Activated T-cell treated with anti-CD3 and anti-CD28 coated beads, Interleukin-2, amount 50 U/mL, for 24 hours (primary cell): ENCODE measurements at places on chromosomes 16 and 17.

DNA sequence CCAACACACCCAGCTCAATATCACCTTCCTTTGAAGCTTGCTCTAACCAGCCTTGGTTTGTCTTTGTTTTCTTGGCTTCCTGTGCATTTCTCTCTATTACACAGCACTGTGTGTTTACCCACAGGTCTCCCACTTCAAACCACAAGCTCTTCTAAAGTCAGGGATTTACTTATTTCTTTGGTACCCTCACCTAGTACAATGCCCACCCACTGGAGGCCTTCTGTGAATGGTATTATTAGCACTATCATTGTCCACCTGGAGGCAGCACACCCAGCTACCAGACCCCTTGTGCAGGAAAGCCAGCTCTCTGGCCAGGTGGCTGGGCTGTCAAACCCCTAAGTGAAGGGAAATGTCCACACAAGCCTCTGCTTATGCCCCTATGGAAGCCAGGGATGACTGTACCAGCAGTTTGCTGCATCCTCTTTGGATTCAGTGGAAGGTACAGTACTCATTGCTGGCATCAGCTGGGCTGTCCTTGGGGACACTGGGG lies 9.4 kb upstream of the TOP2A start:
- no peak overlapping the region for H3K4me3 ChIP-seq
- H3K27me3 ChIP-seq = no peaks in the 10 kb centered on the region
- H3K36me3 ChIP-seq = no peaks in the 10 kb centered on the region
- H3K27ac ChIP-seq = peak overlapping the region; percentile 32
- H3K4me1 ChIP-seq = peaks cover 33% of the 10 kb centered on the region

DNA sequence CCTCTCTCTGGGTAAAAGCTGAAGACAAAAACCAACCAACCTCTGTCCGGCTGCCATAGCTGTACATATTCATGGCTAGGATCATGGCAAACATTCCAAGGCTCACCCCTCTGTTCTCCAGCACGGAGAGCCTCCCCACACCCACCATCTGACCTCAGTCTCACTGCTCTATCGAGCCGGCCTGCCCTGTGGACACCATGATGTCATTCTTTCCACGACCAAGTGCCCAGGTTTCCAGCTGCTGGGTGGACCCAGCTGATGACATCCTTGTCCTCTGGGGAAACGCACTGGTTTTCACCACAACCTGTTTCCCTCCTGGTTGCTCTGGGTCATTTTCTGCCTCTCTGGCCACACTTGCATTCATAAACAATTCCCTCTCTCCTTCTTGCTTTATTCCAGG lies 67.7 kb downstream of the NDEL1 start:
- no peaks in the 10 kb centered on the region for H3K27me3 ChIP-seq
- DNase-seq = no peak
- H3K4me3 ChIP-seq = no peak overlapping the region
- no peak overlapping the region for H3K27ac ChIP-seq

GRCh38 chr16:2598133-2598641 lies 60.4 kb downstream of the PDPK1 start:
- H3K4me3 ChIP-seq = no peak overlapping the region
- peaks cover 27% of the 10 kb centered on the region for H3K4me1 ChIP-seq
- H3K27ac ChIP-seq = peak overlapping the region; percentile 44
- H3K27me3 ChIP-seq = no peaks in the 10 kb centered on the region

DNA sequence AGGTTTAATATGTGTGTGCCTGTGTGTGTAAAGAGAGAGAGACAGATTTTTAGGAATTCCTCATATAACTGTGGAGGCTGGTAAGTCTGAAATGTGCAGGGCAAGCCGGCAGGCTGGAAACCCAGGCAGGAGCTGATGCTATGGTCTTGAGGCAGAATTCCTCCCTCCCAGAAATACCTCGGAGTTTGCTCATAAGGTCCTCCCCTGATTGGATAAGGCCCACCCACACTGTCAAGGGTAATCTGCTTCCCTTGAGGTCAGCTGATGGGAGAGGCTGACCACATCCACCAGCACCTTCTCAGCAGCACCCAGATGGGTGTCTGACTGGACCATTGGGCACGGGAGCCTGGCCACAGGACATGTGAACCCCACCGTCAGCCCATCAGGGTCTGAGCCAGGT lies 42.4 kb downstream of the C16orf95 start:
- no peak overlapping the region for H3K4me3 ChIP-seq
- no peaks in the 10 kb centered on the region for H3K36me3 ChIP-seq
- DNase-seq = no peak
- H3K27me3 ChIP-seq = peaks cover 11% of the 10 kb centered on the region
- H3K4me1 ChIP-seq = peaks cover 8% of the 10 kb centered on the region
- no peak overlapping the region for H3K27ac ChIP-seq

- H3K4me1 ChIP-seq = peaks cover 26% of the 10 kb centered on the region
- peak overlapping the region; percentile 71 for H3K4me3 ChIP-seq
- peak; percentile 73 for DNase-seq
- peaks cover 22% of the 10 kb centered on the region for H3K27me3 ChIP-seq
These were observed 1.3 kb downstream of the GJD3 start for GRCh38 chr17:40363111-40363827.

DNA sequence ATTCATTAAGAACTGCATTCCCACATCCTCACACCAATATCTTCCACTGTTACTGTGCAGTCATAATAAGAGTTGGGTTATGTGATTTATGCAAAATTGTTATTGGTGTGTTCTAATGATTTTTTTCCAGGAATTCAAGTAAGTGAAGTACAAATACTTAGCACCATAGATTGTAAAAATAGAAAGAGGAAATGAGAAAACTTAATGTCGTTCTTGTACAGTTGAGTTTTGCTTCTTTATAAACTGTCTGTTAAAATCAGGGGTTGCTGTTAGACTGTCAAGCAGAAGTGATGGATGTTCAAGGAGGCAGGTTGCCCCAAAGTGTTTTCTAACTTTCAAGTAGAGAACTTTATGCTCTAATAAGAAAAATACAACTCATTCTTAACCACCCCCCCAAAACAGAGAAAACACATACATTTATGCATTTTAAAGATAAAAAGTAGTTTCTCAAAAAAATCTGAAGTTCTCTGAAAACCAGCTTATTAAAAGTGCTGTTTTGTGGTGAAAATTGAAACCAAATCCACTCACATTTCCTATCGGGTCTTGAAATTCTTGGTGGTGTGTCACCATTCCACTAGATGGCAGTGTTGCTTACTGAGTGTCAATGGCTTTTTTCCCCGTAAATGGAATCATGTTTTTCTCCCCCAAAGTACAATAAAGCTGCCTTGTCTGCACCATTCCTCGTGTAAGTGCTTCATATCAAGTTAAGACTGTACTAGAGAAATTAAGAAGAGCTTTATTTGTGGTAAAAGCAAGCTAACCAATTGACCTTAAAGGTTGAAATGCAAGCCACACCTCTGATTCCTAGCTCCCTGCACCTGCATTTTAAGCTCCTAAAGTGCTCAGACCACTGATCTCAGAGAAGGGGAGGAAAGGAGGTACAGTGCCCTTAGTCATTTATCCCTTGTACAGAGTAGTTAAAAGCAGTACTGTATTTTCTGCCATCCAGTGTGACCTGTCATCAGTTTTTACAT lies 4.7 kb upstream of the IGSF6 start:
- no peaks in the 10 kb centered on the region for H3K27me3 ChIP-seq
- H3K36me3 ChIP-seq = peaks cover 32% of the 10 kb centered on the region
- H3K4me1 ChIP-seq = peaks cover 45% of the 10 kb centered on the region
- H3K27ac ChIP-seq = no peak overlapping the region
- DNase-seq = no peak

DNA sequence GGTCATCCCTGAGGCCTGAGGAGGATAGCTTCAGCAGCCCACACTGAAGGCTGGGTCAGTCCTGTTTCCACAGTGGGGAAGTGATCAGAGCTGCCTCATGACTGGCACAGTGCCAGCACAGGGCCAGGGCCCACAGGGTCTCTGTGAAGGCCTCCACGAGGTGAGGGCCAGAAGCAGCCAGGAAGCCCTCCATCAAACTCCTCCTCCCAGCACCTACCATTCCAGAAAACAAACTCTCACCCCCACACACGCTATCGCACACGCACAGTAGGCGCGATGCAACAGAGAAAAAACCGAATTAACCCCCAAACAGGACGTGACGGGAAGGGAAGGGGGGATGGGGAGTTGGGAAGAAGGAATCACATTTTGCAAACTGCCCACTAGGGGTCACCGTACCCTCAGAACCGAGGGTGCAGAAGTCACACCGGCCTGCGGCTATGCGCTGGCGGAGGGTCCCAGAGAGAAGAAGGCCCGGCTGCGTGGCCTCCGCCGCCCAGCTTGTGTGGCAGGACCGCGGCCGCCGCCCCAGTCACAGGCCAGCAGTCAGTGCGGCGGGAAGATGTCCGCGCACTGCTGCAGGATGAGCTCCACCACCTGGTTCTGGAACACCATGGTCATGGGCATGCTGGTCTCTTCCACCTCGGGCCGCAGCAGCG lies 37.6 kb downstream of the ARHGAP27 start:
- DNase-seq = peak; percentile 55
- H3K27me3 ChIP-seq = no peaks in the 10 kb centered on the region
- no peak overlapping the region for H3K27ac ChIP-seq
- no peaks in the 10 kb centered on the region for H3K4me1 ChIP-seq
- no peak overlapping the region for H3K4me3 ChIP-seq

DNA sequence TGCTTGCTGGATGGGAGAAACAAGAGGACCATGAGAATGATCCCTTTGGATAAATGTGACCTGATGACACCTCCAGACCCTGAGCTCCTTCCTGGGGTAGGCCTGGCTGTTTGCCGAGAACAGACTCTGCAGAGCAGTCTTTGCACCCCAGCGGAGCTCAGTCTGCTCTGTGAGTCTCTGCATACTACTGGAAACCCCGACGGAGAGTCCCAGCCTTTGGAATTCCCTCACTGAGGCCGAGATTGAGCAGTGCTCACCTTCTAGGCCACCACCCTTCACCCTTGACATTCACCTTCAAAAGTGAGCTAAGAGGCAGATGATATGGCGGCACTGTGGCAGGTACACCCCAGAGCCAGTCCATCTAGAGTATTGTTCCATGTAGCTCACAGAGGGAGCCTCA lies 172.2 kb upstream of the CDH13 start:
- no peaks in the 10 kb centered on the region for H3K4me1 ChIP-seq
- H3K27me3 ChIP-seq = peaks cover 4% of the 10 kb centered on the region
- H3K4me3 ChIP-seq = no peak overlapping the region
- no peak overlapping the region for H3K27ac ChIP-seq

GRCh38 chr17:78423961-78424675 lies 45.7 kb downstream of the PGS1 start:
- no peak for DNase-seq
- no peak overlapping the region for H3K4me3 ChIP-seq
- peaks cover 26% of the 10 kb centered on the region for H3K4me1 ChIP-seq
- H3K27ac ChIP-seq = no peak overlapping the region

DNA sequence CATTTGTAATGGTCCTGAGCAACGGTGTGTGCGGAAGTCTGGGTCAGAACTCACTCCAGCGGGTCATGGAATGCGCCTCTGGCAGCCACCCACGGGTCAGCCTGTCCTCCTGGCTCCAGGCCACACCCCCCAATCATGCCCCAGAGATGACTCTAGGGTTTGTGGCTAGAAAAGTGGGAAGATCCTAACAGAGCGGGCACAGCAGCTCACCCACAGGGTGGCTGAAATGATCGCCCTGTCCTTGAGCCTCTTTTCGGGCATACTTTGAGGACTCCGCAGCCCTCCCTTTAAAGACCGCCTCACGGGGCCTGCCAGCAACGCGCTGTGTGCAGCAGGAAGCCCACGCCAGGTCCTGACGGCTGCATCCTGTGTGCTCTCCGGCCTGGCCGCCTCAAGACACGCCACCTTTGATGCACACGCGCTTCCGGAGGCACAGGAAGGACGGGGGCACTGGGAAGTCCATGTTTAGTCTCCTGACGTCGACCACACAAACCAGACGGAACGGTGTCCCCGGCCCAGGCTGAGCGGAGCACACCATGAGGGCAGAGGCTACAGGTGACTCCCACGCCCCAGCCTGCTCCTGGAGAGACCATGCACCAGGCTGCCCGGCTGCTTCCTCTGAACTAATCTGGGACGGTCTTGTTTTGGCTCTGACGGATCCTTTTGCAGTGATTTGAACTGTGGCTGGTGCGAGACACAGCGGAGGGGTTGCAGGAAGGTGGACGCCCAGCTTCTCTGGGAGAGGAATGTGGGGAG lies 92.9 kb downstream of the TBC1D16 start:
- H3K4me3 ChIP-seq = no peak overlapping the region
- no peaks in the 10 kb centered on the region for H3K36me3 ChIP-seq
- peaks cover 10% of the 10 kb centered on the region for H3K27me3 ChIP-seq
